ENCODE measurements at places on chromosomes 7 and 10.
A peak's percentile ranks its signal among the peaks of the same experiment; 100 is the strongest.

DNA sequence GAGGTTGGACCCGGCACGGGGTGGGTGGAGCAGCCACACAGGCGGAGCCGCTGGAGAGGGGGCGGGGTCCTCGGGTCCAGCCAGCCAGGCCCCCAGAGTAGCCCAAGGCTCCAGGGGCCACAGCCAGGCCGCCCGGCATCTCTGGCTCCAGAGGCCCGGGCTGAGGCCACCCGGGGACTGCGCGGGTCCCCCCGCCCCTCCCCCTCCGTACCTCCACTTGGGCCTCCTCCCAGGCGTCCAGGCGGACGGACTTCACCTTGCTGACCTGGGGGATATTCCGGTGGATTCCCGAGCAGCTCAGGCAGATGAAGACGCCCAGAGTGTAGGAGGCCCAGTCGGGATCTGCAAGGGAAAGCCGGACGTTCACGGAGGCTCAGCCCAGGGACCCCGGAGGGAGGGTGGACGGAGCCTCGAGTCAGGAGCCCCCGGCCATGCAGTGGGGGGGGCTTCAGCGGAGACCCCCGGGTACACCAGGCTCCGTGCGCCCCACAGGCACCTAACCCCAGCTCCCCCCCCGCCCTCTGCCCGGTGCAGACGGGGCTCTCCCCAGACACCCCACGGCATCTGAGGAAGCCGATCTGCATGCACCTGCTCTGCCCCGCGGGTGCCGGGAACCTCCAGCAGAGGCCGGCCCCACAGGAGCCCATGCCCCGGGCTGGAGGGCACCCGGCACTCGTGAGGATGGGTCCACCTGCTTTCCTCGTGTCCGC, 19.2 kb downstream of the ADAP1 start:
- no peak overlapping the region for H3K27ac ChIP-seq
- H3K4me3 ChIP-seq = no peak overlapping the region
- no peaks in the 10 kb centered on the region for H3K36me3 ChIP-seq
- no peak for DNase-seq

DNA sequence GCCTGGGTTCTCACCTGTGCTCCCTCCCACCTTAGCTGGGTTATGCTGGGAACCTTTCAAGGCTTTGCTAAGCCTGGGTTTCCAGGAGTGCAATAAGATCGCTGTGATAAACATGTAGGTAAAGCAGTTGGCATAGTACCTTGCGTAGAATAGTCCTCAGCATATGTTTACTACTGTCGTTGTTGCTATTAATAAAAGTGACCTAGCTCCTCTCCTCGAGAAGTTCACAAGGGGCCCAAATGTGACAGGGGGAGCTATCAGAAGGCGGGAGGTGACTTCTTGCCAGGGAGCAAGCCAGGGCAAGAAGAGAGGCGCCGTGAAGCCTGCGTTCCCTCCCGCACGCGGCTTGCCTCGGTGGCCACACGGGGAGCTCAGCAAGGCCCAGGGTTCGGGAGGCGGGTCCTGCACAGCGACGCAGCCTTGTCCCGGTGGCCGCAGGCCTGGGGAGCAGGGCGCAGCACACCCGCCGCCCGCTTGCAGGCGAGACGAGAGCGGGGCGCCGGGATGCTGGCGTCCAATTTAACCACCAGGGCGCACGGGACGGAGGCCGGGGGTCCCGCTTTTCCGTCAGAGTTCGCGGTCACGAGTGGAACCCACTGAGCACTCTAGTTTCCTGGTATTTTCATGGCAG, 106.2 kb downstream of the SNX10 start:
- H3K27me3 ChIP-seq = peaks cover 9% of the 10 kb centered on the region
- peak overlapping the region; percentile 91 for H3K27ac ChIP-seq
- H3K36me3 ChIP-seq = no peaks in the 10 kb centered on the region
- peak overlapping the region; percentile 76 for H3K4me3 ChIP-seq
- H3K4me1 ChIP-seq = peaks cover 20% of the 10 kb centered on the region

DNA sequence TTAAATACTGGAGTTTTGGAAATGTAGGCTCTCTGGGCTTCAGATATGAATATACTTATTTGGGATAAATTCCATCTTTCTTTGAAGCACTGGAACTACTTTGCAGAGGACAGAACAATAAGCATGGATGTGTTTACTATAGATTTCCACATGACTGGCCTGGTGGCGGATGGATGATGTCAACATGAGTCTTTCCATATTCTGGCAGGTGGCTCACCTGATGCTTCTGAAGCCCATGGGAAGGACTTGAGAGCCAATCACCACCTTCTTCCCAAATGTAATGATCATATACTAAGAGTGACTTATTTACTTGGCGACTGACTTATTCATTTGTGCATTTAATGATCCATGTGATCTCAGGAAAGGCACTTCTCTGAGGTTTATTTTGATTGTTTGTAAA, 110.5 kb downstream of the FANK1 start:
- H3K4me3 ChIP-seq = no peak overlapping the region
- no peak for DNase-seq
- no peak overlapping the region for H3K27ac ChIP-seq

- no peaks in the 10 kb centered on the region for H3K4me1 ChIP-seq
- no peak overlapping the region for H3K4me3 ChIP-seq
- H3K27ac ChIP-seq = no peak overlapping the region
- H3K36me3 ChIP-seq = no peaks in the 10 kb centered on the region
- no peak for DNase-seq
These were observed 41.4 kb downstream of the RAMP3 start for GRCh38 chr7:45198986-45199385.

- H3K36me3 ChIP-seq = peaks cover 38% of the 10 kb centered on the region
- no peaks in the 10 kb centered on the region for H3K27me3 ChIP-seq
- no peak for DNase-seq
- peaks cover 32% of the 10 kb centered on the region for H3K4me1 ChIP-seq
These were observed 29.5 kb downstream of the FOXK1 start for GRCh38 chr7:4711634-4712033.

GRCh38 chr7:128914566-128915151, 4.2 kb upstream of the KCP start:
- H3K36me3 ChIP-seq = no peaks in the 10 kb centered on the region
- peaks cover 6% of the 10 kb centered on the region for H3K4me1 ChIP-seq
- no peak overlapping the region for H3K4me3 ChIP-seq
- H3K27ac ChIP-seq = no peak overlapping the region
- H3K27me3 ChIP-seq = peaks cover 57% of the 10 kb centered on the region

DNA sequence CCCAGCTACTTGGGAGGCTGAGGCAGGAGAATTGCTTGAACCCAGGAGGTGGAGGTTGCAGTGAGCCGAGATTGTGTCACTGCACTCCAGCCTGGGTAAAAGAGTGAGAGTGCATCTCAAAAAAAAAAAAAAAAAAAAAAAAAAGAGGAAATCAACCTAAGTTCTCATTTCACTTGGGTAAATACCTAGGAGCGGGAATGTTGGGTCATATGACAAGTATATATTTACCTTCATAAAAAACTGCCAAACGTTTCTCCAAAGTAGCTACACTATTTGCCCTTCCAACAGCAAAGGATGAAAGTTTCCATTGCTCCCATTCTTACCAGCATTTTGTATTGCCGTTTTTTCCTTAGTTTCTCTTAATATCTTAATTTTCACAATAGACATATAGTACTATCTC, 9.8 kb downstream of the P4HA1 start:
- no peak overlapping the region for H3K4me3 ChIP-seq
- no peaks in the 10 kb centered on the region for H3K27me3 ChIP-seq
- no peak overlapping the region for H3K27ac ChIP-seq
- H3K4me1 ChIP-seq = peaks cover 4% of the 10 kb centered on the region
- no peak for DNase-seq
